Activated CD8-positive, alpha-beta memory T cell treated with anti-CD3 and anti-CD28 coated beads for 1 hour (primary cell): ENCODE measurements at places on chromosomes 11 and 22.

DNA sequence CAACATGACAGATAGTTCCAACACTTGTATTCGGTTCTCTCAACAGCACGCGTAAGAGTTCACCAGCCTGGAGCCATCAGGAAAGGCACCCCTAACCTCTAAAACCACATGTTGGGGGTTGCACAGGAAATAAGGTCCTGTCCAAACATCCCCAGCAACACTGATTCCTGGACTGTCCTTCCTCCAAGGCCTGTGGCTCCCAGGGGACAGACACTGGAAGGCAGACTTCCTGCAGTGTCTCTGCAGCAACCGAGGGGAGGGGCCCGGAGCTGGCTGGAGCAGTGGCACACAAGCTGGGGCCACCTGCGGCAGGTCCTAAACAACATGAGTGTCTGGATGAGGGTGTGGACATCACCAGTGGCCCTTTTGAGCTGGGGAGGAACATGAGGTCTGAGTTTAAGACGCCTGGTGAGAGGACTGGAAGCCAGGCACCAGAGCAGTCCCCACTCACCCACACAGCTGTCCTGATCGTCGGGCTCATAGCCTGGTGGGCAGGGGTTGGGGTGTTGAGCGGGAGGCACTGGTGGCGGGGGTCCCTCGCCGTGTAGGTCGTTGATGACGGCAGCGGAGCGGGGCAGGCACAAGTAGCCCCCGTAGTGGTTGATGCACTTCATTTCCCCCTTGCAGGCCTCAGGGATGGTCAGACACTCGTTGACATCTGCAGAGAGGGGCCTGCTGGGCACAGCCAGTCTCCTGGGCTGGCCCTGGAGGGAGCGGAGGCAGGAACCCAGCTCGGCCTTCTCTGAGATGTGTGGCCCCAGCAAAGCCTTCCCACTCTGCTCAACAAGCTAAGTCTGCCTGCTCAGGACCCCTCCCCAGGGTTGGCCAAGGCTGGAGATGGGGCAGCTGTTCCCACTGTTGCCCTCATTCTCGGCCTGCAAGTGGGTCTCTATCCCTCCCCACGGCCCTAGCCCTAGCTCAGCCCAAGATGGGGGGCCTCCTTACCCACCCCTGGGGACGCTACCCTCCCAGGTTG lies 1.6 kb downstream of the EFEMP2 start:
- DNase-seq, result no peak

- DNase-seq, result no peak
Measured at GRCh38 chr22:20118300-20119020, 1.4 kb upstream of the TRMT2A start.

- DNase-seq, result no peak
Measured at GRCh38 chr11:1796413-1797011, 32.8 kb upstream of the CTSD start.

DNA sequence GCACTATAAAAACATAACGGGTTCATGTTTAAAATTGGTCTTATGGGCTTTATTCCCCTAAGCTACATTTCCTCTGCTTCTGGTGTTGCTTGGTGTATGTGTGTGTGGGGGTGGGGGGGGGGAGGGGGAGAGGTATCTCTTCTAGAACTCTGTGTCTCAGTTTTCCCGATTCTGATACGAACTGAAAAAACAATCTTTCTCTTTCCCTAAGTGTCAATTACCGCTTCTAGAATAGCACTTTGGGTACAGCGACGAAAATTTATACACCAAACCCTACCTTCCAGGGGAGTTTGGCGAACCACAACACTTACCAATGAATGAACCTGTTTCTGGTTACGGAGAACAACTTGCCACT lies 636 bp downstream of the NUP160 start:
- no peak for DNase-seq

DNA sequence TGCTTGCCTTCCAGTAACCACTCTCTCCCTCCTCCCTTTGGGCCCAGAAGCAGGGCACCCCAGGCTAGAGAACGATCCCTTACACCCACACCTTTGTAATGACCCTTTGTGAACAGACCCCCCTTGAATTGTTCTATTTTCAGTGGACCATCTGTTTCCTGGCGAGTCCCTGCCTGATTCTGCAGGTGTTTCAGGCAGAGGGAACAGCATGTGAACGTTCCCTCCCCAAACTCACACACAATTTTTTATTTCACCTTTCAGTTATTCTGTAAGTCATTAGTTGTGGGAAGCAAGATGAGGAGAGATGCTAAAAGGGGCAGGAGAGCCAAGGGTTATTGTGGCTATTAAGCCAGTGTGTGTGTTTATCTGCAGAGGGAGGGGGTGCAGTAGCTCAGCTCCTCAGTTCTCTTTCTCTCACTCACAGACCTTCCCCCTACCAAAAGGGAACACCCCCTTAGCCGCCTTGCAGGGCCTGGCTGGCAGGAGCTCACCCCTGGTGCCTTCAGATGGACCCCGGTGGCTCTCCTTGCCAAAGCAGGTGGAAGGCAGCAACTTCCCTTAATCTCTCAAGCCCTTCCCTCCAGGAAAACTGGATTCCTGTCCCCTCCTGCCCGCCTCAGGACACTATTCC lies 64.8 kb upstream of the SPON1 start:
- DNase-seq, result no peak

- DNase-seq, result no peak
Measured at GRCh38 chr11:45332276-45332934, 46.3 kb upstream of the SYT13 start.

DNA sequence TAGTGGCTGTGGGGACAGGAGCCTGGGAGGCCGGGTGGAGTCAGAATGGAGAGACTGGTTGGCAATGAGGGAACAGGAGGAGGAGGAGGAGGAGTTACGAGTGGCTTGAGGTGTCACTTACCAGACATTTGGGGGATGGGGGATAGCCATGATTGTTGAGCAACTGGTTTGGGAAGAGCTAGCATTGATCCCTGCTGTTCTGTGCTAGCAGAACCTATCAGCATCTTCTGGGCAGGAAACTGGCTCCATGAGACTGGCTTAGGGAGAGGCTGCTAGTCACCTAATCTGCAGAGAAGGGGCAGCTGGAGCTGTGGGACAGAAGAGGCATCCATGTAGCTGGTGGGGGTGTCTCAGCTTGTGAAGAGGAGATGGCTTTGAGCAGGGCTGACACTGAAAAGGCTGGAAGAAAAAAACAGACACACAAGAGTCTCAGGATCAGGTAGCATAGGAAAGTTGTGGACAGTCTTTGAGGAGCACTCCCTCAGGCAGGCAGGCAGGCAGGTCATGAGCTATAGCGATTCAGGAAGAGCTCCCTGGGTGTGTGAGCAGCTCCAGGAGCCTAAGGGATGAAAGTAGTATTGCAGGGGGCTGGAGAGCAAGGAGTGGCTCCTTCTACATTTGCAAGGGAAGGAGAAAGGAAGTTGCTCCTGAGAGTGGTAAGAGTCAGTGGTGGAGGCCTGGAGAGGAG lies 22.3 kb downstream of the PIK3IP1 start:
- DNase-seq, result no peak

GRCh38 chr11:69828971-69829344 lies 9.7 kb upstream of the FGF3 start:
- DNase-seq, result no peak

GRCh38 chr11:2772544-2773031 lies 72.8 kb upstream of the KCNQ1OT1 start:
- no peak for DNase-seq
